ENCODE measurements at places on chromosomes 6 and 20.

- DNase-seq: no peak
These were observed 23.3 kb upstream of the NHSL1 start for GRCh38 chr6:138522611-138523010.

DNA sequence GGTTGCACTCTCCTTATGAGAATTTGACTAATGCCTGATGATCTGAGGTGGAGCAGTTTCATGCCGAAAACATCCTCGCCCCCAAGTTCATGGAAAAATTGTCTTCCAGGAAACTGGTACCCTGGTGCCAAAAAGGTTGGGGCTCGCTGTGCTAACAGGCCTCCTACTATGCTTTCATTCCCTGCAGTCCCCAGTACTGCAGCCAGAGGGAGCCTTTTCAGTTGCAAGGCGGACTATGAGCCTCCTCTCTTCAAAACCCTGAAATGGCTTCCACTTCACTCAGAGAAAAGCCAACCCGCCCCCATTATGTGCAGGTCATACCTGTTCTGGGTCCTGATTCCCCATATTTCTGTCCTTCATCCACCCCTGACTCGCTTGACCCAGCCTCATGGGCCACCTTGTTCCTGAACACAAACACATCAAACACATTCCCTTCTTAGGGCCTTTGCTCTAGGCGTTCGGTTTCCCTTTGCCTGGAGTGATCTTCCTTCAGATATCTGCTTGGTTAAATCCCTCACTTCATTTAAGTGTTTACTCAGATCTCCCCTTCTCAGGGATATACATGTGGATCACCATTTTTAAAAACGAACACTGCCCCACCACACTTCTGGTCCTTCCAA, 173.7 kb downstream of the PHACTR1 start:
- DNase-seq: no peak

DNA sequence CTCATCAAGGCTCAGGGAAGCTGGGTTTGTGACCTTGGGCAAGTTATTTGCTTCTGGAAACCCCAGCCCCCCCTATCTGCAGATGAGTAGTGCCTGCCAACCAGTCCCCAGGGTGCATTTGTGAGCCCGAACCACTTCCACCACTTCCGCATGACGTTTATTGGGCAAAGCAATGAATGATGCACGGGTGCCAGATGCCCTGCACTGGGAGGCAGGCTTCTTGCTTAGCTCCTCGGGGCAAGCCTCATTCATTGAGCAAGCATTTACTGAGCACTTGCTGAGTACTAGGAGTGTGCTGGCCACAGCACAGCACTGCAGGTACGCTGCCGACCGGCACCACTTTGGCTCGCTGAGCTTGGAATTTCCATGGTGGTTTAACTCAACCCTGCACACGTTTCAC, 60.2 kb downstream of the GNAS-AS1 start:
- DNase-seq: no peak

DNA sequence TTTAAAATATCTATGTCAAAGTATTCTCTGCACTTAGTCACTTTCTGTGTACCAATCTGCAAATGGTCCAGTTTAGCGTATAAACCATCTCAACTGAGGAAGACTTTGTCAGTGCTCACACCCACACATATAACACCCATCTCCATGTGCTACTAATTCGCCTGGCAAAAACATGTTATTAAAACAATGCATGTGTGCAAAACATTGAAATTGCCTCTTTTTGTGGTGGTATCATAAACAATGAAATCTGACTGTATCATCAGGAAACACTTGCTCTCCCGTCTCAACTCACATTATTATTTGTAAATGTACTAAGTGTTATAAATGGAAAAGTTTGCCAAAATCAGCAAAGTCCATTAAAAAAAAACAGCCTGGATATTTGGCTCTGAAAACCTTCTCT, 105.9 kb upstream of the FOXC1 start:
- no peak for DNase-seq

DNA sequence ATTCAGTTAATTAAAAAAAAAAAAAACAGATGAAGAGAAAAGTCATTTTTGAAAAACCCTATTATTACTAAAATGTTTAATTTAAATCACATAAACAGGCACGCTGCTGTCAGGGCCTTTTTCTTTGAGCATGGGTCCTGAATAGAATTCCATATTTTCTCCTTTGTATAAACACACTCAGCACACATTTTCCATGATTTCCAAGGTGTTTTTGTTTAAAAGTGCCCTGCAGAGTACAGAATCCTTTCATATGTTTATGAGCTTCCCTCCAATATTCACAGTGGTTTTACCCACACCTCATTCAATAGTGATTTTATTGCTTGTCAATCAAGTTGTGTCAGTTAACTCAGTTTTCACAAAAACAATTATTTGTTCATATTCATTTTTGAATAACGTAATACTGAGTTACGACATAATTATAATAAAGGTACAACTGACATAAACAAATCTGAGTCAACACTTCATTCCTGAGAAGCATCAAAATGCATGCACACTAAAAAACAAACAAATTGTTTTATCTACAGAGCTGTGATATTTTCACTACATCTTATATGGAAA, 15.2 kb downstream of the SLC35B3 start:
- DNase-seq: no peak

DNA sequence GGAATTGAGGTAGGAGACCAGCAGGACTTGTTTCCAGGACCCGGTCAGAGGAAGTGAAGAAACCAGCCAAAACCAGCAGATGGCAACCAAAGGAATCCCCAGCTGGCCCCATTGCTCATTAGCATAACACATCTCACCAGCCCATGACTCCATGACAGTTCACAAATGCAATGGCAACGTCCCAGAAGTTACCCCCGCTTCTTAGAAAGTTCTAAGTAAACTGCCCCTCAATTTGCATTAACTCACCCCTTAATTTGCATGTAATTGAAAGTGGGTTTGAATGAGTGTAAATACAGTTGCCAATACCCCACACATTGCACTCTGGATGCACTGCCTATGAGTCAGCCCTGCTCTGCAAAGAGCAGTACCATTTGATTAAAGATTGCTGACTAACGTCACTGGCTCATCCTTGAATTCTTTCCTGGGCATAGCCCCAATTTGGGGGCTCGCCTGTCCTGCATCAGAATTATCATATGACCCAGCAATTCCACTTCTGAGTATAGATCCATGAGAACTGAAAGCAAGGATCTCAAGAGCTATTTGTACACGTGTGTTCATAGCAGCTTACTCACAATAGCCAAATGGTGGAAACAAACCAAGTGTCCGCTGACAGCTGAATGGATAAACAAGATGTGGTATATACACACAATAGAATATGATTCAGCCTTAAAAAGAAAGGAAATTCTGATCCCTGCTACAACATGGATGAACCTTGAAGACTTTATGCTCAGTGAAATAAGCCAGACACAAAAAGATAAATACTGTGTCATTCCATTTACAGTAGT, 36.4 kb downstream of the MYLK4 start:
- DNase-seq: no peak

- DNase-seq: no peak
These were observed 217.3 kb downstream of the LRFN2 start for GRCh38 chr6:40369891-40370290.

GRCh38 chr6:94270091-94270948, 851.0 kb upstream of the EPHA7 start:
- no peak for DNase-seq
